ENCODE measurements at places on chromosomes 12 and 14. TPM values are rescaled to one million over a fixed set of nuclear protein-coding genes. Genes with fewer than 3 reads are reported as not detected.

The PLEKHG3 gene
- polyA plus RNA-seq: 17.4 TPM

The NOP9 gene
- 11.3 TPM for polyA plus RNA-seq

The OSBPL8 gene
- polyA plus RNA-seq: 7.6 TPM

The CLEC14A gene
- polyA plus RNA-seq: 1.2 TPM

The USP44 gene
- polyA plus RNA-seq: 0.60 TPM

The PIWIL1 gene
- polyA plus RNA-seq: not detected

The MYH6 gene
- polyA plus RNA-seq: 1.5 TPM

The ACOT6 gene
- not detected for polyA plus RNA-seq

The MYRFL gene
- polyA plus RNA-seq: 0.48 TPM

The MUCL1 gene
- not detected for polyA plus RNA-seq

The CEP128 gene
- polyA plus RNA-seq: 1.4 TPM

The STXBP6 gene
- polyA plus RNA-seq: 32.8 TPM

The KRT74 gene
- not detected for polyA plus RNA-seq

The INHBE gene
- polyA plus RNA-seq: not detected

The RPGRIP1 gene
- polyA plus RNA-seq: 0.60 TPM

The MGP gene
- polyA plus RNA-seq: 179 TPM

The RERGL gene
- not detected for polyA plus RNA-seq

The IFI27L1 gene
- polyA plus RNA-seq: 25.1 TPM

The IFNG gene
- 1.2 TPM for polyA plus RNA-seq

The COQ6 gene
- 16.6 TPM for polyA plus RNA-seq

The RNASE3 gene
- polyA plus RNA-seq: not detected

The PZP gene
- polyA plus RNA-seq: not detected

The TMEM233 gene
- polyA plus RNA-seq: 0.10 TPM

The COX8C gene
- polyA plus RNA-seq: not detected

The MDGA2 gene
- polyA plus RNA-seq: not detected

The GDF3 gene
- not detected for polyA plus RNA-seq

The AJUBA gene
- 7.8 TPM for polyA plus RNA-seq

The SLCO1B1 gene
- polyA plus RNA-seq: not detected

The KRT5 gene
- polyA plus RNA-seq: not detected

The WIF1 gene
- polyA plus RNA-seq: not detected

The LRRC10 gene
- 0.01 TPM for polyA plus RNA-seq

The TAS2R30 gene
- polyA plus RNA-seq: not detected

The NUAK1 gene
- 3.7 TPM for polyA plus RNA-seq

The TAS2R43 gene
- polyA plus RNA-seq: not detected

The PIANP gene
- 0.46 TPM for polyA plus RNA-seq

The GPX2 gene
- polyA plus RNA-seq: 336 TPM

The FAM216A gene
- polyA plus RNA-seq: 2.4 TPM
